Cortex of kidney (tissue), 1 donor: ENCODE measurements at places on chromosomes 7 and 10.

DNA sequence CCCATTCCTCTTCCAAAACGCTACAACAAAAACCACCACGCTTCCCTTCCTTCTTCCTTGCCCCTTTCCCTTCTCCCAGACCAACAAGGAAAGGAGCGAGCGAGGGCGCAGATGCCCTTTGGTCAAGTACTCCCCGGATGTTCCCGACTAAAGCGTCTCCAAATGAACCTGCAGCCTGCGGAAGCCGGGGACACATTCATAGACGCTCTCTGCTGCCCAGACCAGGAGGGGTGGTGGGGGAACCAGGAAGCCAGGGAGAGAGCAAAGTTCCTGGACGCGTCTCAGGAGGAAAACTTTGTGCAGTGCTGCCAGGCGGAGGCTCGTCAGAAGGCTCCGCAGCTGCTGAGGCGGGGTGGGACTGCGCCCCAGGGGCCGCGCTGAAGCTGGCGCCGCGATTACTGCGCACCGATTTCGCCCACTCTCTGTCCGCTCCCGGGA is 754 bp downstream of the SEMA3D start:
- no peak for DNase-seq

DNA sequence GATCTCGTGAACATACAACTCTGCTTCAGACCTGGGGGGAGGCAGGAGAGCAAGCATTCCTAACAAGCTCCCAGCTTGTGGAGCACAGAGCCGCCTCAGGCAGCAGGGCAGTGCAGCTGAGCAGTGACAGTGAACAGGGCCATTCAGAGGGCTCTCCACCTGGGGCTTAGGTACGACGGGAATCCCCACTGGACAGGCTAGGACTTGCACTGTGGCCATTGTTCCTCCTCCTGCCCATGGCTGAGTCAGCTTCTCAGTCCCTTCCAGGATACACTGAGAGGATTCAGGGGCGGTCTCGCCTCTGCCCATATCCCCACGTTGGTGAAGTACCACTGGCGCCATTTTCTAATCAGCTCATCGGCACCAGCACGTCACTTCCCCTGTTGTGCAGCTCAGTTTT is 71.1 kb downstream of the FIGNL1 start:
- DNase-seq = no peak

DNA sequence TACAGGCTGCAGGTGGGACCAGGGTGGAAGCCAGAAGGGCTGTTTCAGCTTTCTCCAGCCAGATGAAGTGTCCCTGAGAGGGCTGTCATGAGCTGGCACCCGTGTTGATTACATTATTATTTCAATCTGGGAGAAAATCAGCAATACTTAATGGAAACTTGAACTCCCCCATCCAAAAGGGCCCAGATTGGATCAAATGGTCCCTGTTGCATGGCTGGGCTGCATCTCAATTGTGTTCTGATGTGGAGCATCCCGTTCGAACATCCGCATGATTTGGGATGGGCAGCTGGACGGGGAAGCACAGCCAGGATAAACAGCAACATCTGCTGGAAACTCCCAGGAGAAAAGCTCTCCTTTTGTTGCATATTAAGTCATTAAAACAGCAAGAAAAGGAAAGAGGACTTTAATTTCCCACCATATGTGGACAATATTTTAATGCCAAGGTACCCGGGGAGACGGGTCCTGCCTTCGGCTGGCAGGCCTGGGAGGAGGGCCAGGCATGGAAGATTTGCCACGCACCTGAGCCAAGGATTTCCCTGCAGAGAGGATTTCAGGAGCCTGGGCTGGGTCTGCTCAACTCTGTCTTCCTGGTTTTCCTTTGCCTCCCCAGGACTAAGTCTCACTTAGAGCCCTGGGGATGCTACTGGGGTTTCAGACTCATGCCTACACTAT is 52.4 kb downstream of the NPTX2 start:
- no peak for DNase-seq

- DNase-seq = no peak
These were observed 431.5 kb upstream of the PCDH15 start for GRCh38 chr10:55232553-55232952.

DNA sequence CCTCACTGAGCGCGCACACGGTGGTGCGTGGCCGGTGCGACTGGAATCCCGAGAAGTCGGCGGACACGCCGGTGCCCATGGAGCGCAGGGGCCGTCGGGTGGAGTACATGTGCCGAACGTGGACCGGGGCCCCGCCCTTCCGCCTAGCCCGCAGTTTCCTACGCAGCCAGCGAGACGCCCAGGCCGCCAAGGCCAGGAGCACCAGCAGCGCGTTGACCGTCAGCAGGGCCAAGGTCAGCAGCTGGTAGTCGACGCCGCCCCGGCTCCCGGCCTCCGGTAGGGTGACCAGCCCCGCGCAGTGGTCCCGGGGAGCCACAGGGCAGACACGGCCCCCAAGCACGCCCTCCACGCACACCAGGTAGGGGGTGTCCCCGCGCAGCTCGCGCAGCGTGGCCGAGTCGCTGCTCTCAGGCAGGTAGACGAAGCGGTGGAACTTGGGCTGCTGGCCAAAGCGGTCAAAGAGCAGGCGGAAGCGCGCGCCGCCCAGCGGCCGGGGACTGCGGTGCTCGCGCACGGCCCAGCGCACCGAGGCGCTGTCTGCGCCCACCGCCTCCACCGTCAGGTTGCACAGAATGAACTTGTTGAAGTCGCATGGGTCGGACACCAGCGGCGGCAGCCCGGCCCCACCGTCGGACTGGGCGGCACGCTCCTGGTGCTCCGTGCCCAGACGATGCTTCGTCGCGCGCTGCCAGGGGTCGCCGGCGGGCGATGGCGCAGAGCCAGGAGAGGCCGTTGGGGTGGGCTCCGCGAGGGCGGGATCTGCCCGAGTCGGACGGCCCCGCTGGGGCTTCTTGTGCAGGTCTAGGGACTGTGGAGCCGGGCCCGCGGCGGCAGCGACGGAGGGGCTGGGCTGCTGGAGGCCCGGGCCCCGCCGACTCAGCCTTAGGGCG is 2.2 kb downstream of the TRIL start:
- no peak for DNase-seq

DNA sequence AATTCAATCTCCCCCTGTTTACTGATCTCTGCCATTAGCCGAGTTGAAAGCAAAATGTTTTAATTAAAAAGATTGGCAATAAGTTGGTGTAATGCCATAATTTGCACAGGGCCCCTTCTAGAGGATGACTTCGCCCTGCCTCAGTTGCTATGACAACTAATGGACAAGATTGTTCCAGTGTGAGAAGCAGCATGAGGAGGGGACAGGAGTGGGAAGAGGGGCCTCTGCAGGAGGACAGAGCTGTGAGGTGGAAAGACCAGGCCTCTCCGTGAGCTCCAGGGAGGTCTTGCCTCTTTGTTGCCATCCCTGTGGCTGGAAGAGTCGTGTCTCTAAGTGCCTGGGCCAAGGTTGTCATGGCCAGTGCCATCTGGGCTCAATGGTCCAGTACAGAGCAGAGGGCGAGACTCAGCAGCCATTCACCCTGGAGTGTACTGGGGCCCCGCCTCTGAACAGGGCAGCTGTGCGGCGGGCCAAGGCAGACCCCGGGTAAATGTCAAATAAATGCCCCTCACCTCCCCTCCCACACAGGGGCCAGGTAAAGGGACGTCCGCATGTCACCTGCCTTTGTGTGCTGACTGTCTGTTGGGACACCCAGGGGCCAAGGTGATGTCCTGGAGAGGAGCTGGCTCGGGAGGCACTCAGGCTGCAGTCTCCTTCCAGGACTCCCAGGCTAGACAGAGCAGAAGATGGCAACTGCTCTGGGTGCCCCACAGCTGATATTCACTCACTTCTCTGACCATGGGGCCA is 97.0 kb upstream of the RET start:
- no peak for DNase-seq

DNA sequence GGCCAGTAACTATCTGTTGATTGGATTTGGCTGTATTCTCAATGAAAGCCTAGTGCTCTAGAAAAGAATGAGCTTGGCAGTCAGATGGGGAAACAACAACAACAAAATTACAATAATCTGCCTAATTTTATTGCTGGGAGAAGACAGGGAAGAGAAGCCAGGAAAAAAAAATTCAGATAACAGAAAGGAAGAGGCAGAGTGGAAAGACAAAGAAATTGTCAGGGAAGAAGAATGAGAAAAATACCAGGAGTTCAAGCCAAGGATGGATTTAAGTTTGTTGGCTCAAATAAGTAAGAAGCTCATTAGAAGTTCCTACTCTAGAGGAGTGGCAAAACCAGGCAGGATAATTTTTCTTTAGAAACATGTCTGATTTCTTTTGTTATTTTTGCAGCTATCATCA is 45.9 kb upstream of the PRKG1 start:
- DNase-seq = no peak

DNA sequence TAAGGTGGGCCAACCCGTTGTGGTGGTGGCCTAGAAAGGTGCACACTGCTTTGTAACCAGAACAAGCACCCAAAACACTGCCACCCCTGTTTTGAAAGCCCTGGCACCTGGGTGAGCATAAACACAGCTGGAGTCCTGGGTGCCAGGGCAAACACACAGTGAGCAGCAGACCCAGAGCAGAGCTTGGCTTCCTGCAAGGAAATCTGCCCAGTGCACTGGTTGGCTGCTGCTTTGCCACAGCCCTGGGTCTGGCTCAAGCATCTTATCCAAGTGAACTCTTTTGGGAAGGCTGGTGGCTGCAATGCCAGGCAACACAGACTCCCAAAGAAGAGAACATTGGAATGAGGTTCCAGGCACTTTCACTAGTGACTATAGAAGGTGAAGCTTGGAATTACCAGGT is 145.5 kb upstream of the PDE1C start:
- no peak for DNase-seq

DNA sequence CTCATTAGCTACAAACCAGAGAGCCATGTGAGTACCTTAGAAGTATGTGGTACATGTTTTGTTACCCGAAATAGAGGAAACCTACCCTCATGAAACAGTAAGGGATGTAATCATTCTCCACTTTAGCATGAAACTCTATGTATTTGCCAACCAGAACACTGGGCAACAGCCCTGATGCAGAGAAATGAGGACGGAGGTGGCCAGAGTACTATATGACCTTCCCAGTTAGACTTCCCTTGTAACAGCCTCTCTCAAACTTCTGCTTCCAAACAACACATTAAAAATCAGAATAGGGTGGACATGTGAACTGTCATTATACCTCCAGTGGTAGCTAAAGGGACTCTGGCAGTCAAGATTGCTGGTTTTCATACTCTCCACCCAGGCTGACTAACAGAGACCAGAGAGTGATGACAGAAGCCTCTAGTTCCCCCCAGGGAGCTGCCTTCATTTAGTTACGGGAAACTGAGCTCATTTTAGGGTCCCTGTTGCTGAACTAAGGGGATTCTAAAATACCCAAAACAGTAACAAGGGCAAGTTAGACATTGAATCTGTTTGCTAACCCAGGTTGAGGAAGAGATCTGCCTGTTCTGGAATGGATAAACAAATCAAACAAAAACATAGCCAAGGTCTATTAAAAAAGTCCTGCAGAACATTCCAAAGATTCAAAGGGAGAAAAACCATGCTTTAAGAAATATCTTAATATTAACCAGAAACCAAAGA is 83.1 kb downstream of the VPS41 start:
- DNase-seq = no peak

DNA sequence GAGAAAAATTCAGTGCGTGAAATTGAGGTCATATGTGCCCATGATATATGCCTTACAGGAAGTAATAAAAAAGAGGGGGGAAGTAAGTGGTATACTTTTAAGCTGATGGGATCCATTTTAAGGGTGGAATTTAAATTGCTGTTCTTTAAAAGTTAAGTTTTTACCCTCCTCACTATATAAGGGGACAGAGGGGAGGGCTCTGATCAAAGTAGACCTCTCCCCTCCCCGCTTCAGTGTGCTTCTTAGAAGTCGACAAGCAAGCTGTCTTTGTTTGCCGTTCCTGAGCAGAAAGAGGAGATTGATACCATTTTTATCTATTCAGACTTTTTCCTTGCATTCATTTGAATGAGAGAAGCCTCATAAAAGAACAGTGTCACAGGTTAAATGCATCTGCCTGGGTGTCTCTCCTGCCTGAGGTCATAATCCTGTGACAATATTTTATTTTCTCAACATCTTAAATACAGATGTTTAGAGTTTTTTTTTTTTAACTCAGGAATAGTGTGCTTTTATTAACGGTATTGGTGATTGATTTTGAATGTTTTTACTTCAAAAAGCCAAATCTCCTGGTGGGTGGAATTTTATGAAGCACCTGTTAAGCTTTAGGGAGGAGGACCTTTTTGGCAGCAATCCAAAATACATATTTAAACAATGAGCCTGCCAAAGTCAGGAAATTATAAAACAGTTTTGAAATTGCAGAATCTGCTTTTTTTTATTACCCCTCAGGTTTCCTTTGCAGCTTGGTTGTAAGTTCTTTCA is 141.7 kb downstream of the KAT6B start:
- DNase-seq = no peak

- no peak for DNase-seq
These were observed 5.8 kb downstream of the KIAA1217 start for GRCh38 chr10:24214762-24215161.

DNA sequence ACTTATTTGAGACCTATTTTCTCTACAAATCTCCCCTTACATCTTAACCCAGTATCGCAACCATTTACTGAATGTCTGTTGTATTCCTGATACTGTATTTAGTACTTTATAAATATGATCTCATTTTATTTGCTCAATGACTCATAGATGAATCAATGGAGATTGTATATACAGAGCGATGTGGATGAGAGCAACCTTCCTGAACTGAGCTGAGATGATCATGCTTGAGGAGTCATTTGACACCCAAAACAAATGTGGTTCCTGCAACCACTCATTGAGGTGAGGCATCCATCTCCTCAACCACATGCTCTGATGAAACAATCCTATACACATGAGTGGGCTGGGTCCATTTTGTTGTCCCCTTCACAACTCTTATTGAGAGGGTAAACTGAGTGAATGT is 250.0 kb downstream of the CDC14C start:
- DNase-seq = no peak

GRCh38 chr7:137684776-137685175 is 162.0 kb downstream of the DGKI start:
- no peak for DNase-seq

DNA sequence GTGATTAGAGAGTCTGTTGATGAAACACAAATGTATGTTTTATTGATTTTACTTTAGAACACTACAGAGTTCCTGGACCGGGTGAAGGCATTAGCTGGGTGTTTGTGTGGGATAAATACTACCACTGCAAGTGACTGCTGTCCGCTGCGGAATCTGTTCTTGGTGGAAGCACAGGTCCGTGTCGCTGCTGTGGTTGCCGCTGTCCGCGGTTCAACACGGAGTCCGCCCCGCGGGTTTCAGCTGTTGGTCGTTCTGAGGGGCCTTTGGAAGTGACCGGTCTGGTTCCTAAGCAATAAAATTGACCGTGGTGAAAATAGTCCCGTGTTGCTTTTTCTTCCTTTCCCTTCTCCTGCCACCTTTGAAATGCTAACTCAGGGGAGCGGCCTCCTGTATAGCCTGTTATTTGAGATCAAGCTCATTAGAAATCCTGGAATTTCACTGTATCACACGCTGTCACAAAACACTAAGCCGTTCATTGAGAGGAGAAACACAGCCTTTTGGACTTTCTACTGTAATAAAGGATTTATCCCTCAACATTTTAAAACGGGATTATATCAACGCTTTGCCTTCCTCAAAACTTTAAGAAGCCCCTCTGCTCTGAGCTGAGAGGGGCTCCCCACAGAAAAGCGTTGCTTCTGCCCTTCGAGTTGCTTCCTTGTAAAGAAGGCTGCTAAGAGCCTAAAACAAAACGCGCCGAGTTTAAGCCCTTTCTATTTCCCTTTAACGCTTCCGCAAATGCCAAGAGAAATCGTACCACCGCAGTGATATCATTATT is 2.6 kb downstream of the NKX6-2 start:
- no peak for DNase-seq

GRCh38 chr10:79092292-79092896 is 23.6 kb downstream of the ZMIZ1 start:
- DNase-seq = no peak
